ENCODE measurements at places on chromosomes 11 and 22.

GRCh38 chr11:45860764-45861510 lies 13.7 kb downstream of the CRY2 start:
- no peak for DNase-seq

- no peak for DNase-seq
Measured at GRCh38 chr11:86014221-86014620, 54.7 kb downstream of the PICALM start.

GRCh38 chr22:24120044-24120443 lies 61.2 kb upstream of the SUSD2 start:
- no peak for DNase-seq

GRCh38 chr11:94728541-94728940 lies 39.6 kb upstream of the AMOTL1 start:
- DNase-seq: no peak

- no peak for DNase-seq
Measured at GRCh38 chr11:7667460-7667859, 5.8 kb downstream of the CYB5R2 start.

DNA sequence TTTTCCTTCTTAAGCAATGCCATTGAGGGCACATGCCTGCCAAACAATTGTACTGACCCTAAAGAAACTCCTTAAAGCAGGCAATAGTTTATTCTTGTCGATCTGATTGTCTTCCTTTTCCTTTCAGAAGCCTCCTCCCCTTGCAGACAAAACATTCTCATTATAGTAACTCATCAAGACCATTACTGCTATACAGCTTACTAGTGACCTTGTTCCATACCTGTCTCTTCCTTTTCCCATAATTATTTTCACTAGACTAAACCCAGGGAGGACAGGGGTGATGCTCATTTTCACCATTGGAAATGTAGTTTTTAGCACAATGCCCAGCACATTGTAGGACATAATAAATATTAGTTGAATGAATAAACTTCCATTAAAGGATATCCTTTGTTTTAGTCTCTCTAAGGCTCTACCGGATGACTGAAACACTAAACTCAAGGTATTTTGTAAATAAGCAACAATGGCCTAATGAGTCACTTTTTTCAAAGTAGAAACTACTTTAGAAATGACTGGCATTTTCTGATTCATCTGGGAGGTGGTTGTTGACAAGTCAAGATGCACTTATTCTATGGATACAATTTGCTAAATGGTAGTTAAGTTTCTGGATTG lies 9.3 kb upstream of the MSANTD4 start:
- DNase-seq: no peak

DNA sequence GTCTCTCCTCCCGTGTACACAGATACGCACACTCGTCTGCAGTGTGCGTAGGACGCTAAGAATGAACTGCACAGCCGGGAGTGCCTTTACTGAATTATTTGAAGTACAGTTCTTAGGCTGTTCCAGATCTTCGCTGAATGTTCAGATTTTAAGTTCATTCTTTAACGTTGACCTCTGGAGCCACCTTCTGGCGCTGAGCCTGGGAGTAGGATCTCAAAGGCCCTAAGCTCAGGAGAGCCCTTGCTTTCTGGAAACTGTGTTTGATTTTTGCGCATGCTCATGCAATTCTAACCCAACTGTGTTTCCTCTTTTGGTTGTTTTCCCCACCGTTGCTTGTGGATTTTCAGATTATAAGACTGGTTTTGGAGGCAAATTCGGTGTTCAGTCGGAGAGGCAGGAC lies 22.8 kb downstream of the CTTN start:
- no peak for DNase-seq

DNA sequence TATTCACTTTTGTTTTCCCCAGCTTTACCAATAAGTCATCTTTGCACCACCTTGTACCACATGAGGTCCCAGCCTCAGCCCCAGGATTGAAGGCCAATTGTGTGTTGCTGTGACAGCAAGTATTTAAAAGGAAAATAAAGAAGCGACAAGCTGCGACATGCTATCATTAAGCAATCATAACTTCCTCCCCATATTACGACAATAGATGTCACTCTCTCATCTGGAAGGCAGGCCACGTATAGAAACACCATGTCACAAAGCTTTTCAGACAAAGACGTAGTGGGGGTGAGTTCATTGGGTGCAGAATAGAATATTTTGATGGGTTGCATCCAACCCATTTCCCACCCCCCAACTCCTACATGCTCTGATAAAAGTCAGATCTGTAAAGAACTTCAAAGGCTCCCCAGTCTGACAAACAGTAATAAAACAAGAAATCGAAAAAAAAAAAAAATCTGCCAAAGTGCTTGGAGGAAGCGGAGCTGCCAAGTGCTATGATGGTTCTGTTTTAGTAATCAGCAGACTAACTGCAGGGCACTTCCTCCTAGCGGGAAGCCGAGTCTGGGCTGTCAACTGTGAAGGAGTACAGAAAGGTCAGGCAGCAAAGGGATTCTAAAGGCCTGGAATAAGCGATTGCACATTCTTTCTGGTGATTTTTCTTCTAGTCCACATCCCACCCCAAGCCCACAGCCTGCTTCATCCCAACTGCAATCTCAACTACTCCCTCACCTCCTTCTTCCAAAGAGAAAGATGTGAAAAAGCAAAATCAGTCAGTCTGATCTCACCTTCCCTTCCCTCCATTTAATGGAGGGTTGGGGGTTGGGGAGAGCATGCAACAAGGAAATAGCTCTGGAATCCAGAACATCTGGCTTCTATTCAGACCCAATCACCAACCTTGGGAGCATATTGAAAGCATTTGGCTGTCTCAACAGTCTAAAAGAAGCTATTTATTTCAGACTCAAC lies 131.4 kb upstream of the UBASH3B start:
- DNase-seq: no peak

DNA sequence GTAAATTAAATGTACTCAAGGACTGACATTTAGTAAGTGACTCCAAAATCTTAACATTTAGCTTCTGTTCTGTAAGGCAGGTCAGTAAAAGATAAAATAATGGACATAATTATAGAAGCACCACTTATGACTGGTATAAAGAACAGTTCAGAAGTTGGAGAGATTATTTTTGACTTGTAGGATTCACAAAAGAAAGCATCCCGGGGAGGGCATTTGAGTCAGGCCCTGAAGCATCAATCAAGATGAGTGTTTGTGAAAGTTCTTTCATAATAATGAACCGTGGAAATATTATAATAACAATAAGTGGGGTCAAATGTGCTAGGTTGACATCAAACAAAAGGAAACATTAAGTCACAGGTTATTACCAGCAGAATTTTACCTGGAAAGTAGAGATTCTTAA lies 201.9 kb downstream of the DDX10 start:
- no peak for DNase-seq

GRCh38 chr11:102493524-102493923 lies 37.0 kb downstream of the MMP7 start:
- DNase-seq: no peak

- DNase-seq: no peak
Measured at GRCh38 chr11:43508511-43508918, 149.8 kb downstream of the TTC17 start.

All from activated CD4-positive, alpha-beta T cell treated with anti-CD3 and anti-CD28 coated beads for 48 hours (primary cell).